ENCODE measurements at places on chromosomes 1 and 21. TPM values are rescaled to one million over a fixed set of nuclear protein-coding genes. Genes with fewer than 3 reads are reported as not detected.

- no peak for ATAC-seq
Observed at GRCh38 chr1:110390096-110390495, 730 bp downstream of the SLC16A4 start.

DNA sequence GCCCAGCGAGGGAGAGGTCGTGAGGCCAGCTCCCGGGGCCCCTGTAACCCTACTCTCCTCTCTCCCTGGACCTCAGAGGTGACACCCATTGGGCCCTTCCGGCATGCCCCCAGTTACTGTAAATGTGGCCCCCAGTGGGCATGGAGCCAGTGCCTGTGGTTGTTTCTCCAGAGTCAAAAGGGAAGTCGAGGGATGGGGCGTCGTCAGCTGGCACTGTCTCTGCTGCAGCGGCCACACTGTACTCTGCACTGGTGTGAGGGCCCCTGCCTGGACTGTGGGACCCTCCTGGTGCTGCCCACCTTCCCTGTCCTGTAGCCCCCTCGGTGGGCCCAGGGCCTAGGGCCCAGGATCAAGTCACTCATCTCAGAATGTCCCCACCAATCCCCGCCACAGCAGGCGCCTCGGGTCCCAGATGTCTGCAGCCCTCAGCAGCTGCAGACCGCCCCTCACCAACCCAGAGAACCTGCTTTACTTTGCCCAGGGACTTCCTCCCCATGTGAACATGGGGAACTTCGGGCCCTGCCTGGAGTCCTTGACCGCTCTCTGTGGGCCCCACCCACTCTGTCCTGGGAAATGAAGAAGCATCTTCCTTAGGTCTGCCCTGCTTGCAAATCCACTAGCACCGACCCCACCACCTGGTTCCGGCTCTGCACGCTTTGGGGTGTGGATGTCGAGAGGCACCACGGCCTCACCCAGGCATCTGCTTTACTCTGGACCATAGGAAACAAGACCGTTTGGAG lies 23.7 kb upstream of the TNFRSF1B start:
- peak; percentile 7 for ATAC-seq

DNA sequence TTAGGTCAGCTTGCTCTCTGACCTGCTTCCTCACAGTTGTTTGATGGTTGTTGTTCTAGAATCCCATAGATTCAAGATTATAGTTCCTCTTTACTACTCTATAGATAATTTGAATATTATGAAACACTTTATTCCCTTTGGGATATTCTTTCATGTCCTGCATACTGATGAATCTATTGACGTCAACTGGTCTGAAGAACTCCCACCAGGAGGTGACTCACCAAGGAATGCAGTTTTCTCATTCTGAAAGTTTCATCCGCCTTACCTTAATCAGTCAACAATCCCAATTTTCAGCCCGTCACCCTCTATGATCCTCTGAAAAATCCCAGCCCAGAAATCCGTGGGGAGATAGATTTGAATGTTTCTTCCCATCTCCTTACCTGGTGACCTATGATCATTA lies 834.1 kb upstream of the PRMT6 start:
- no peak for ATAC-seq

- peak; percentile 68 for ATAC-seq
Observed at GRCh38 chr1:116489231-116489697, 81.6 kb downstream of the CD58 start.

Gene CACNA1S
- total RNA-seq = not detected

Gene KPRP
- 3.6 TPM for total RNA-seq

Gene CHAF1B
- total RNA-seq = 5.4 TPM

Gene OTUD7B
- 11.8 TPM for total RNA-seq

Gene KIAA0040
- total RNA-seq = 6.3 TPM

Gene PCAT6
- total RNA-seq = 5.8 TPM

Gene IL10
- total RNA-seq = 0.84 TPM

Gene APCS
- not detected for total RNA-seq

Gene ILDR2
- total RNA-seq = 0.08 TPM

Measured in esophagus mucosa (tissue), 1 donor.